ENCODE measurements at places on chromosomes 12 and 14.

GRCh38 chr12:7145671-7146070 lies 15.5 kb downstream of the CLSTN3 start:
- DNase-seq, result no peak

DNA sequence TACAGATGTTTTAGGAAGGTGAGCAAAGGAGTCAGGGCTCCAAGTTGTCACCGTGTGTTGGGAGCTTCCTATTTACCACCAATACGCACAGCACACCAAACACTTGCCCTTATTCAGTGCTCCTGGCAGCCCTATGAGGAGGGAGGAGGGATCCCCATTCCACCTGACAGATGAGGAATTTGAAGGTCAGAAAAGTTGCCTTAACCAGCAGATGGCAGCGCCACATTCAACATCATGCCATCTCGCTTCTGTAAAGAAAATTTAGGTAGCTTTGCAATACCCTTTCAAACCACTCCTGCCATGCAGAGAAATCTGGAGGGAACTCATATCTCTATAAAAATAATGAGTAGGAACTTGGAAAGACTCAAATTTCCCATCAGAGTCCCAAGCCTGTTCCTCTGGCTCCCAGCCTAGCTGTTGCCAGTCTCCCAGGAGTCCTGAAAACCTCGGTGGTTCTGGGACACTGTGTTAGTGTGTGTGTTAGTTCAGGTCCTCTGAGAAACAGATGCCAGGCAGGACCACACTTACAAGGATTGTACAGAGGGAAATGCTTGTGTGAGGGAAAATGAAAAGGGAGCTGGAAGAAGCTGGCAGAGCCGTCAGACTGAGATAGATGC lies 410.5 kb downstream of the MED13L start:
- no peak for DNase-seq

DNA sequence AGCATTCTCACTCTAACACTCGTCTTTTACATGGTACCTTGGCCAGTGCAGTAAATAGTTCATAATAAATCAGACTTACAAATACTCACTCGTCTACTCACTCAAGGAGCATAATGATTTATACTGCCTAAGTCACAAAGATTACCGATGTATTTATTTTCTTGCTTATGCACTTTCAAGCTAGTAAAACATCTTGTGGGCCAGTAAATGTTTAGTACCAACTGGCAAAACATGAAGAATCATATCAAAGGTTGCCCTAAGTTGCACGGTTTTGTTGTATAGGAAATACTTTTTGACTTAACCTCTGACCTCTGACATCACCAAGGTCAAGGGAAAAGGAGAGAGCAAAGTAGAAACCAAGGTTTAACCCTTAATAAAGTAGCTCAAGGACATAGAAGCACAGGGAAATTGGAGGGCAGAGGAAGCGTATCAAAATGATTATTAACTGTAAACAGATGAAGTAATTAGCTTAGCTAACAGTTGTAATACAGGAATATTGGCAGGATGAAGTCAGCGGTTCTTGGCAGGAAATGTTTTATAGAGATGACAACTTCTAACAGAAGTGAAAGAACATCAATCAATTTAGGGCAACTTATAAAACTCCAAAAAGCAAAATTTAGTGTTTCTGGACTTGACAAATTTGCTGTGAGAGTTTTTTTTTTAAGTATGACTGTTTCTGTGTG lies 131.9 kb downstream of the HMGA2 start:
- DNase-seq, result no peak

DNA sequence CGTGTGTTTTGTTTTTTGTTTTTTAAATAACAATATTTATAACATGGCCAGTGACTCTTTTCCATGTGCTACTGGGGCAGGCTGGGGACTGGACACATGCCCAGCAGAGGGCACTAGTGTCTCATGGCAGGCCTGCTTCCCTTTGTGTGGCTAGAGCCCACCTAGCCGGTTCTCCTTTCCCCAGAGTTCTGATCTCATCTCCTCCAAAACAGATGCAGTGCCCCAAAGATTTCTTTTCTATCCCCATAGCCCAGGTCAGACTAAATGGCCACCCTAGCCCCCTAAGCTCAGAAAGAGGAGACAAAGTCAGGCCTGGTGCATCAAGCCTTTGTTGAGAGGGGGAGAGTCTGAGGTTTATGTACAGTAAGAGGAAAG lies 21.2 kb downstream of the PRPF40B start:
- peak; percentile 69 for DNase-seq

GRCh38 chr12:41327096-41327895 lies 139.2 kb downstream of the PDZRN4 start:
- DNase-seq, result no peak

- DNase-seq, result no peak
These were observed 84.4 kb upstream of the DDHD1 start for GRCh38 chr14:53237488-53237887.

- peak; percentile 42 for DNase-seq
These were observed 1.5 kb downstream of the FRMD6 start for GRCh38 chr14:51653079-51653774.

DNA sequence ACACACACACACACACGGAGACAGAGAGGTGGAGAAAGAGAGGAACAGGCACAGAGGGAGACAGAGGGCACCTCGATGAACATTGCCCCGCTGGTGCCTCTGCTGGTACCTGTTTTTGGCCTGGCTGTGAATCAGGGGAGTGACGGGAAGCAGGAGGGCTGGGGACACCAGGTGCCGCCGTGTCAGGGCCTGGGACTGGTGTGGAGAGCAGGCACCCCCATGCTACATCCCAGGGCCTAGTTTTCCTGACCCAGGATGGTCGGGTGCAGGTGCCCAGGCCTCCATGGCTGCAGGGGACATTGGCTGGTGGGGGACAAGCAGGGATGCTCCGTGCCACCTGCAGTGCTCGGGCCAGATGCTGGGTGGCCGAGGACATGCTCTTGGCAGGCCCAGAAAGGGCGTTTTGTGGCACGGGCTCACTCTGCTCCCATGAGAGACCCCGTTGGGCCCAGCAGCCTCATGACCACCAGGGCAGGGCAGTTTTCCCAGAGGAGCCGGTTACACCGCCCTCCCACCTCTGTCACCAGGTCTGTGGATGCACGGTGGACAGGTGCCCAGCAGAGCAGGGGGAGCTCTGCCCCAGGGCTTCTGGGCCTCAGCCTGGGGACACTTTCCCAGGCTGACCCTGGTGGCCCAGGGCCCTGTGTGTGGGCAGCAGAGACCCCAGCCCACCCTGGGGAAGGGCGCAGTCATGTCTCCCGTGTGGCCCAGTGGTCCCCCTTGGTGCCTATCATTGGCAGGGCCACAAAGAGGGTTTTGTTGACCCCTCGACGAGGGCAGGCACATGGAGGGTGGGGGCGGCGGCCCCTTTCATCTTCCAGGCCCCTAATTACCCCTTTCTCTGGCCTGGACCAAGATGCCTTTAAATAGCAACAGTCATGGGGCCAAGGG lies 207.5 kb upstream of the RTL1 start:
- DNase-seq, result no peak

DNA sequence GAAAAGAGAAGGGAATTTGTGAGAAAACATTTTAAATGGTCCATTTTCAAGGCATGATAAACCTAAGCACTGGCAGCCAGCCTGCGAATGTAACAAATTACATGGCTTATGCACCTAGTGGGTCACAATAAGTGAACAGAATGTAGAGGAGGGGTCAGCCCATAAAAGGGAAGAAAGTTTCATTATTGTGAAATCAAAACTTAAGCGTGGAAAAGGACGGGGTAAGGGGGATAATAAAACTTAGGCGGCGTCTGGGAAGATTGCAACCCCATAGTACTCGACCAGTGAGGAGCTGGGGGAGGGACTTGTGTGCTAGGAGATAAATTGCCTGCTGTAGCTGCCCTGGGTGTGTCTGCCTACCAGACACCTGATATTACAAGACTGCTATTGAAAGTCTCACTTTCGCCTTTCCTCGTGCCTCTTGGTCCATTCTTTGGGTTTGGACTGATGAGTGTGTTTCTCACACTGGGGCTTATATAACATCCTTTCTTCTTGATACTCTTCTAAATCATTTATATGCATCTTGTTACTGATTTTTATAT lies 40.6 kb downstream of the ZDHHC17 start:
- DNase-seq, result no peak

DNA sequence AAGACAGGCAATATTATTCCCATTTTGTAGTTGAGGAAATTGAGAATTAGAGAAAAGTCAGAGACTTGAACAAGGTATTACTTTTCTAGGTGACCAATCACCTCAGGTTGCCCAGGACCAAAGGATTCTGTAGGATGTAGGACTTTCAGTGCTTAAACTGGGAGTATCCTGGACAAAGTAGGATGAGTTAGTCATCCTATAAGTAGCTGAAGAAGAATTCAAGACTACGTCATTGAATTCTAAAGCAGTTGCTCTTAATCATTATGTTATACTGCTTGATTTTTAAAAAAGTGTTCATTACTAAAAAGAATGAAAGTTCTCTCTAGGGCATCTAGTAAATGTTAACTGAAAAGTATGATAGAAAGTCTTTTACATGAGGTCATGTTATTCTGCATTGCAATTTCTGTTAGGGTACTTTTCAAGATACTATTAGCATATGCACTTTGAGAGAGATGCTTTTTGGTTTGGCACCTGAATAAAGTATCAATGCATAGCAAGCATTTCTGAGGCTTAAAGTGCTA lies 101.7 kb downstream of the RTN1 start:
- DNase-seq, result no peak

DNA sequence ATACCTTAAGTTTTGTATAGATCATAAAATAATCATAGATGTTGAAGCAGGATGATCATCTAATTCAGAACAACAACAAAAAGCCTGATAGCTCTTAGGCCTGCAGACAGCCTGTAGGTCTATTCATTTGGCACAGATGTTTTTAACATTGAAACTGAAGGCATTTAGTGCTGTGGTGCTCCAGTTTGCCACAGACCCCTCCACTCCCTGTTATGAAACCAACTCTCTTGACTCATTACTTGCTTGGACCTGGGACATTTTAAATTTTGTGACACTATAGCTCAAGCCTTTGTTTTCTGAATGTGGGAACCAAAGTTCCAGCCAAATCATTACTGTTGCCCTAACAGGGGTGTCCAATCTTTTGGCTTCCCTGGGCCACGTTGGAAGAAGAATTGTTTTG lies 9.1 kb downstream of the PRKCH start:
- DNase-seq, result no peak

- no peak for DNase-seq
These were observed 5.2 kb downstream of the WNT10B start for GRCh38 chr12:48966177-48966895.

GRCh38 chr12:124392271-124392666 lies 97.4 kb downstream of the RFLNA start:
- no peak for DNase-seq

DNA sequence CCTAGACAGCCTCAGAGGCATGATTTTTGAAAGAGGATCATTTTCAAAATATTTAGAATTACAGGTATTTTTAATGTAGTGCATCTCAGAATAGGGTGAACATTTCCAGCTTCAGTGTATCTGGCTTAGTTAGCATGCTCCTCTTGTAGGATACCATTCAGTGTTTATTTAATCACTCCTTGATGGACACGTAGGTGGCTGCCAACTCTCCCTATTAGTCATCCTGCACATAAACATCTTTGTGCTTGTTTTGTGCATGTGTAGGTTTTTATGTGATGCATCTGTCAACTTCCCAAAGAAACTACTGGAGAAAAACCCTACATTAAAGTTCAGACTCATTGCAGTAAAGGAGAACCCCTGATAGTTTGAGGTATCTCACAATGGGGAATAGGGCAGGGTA lies 52.5 kb upstream of the RBM19 start:
- DNase-seq, result peak; percentile 51

GRCh38 chr14:72463291-72463866 lies 430.5 kb downstream of the DPF3 start:
- peak; percentile 71 for DNase-seq

GRCh38 chr12:52278575-52279421 lies 4.4 kb downstream of the KRT86 start:
- DNase-seq, result peak; percentile 55

- DNase-seq, result peak; percentile 29
These were observed 1.8 kb upstream of the AHNAK2 start for GRCh38 chr14:104979758-104980610.

GRCh38 chr12:71551529-71551928 lies 111.9 kb downstream of the LGR5 start:
- DNase-seq, result peak; percentile 60

- DNase-seq, result no peak
These were observed 35.8 kb downstream of the ETV6 start for GRCh38 chr12:11685316-11685715.

DNA sequence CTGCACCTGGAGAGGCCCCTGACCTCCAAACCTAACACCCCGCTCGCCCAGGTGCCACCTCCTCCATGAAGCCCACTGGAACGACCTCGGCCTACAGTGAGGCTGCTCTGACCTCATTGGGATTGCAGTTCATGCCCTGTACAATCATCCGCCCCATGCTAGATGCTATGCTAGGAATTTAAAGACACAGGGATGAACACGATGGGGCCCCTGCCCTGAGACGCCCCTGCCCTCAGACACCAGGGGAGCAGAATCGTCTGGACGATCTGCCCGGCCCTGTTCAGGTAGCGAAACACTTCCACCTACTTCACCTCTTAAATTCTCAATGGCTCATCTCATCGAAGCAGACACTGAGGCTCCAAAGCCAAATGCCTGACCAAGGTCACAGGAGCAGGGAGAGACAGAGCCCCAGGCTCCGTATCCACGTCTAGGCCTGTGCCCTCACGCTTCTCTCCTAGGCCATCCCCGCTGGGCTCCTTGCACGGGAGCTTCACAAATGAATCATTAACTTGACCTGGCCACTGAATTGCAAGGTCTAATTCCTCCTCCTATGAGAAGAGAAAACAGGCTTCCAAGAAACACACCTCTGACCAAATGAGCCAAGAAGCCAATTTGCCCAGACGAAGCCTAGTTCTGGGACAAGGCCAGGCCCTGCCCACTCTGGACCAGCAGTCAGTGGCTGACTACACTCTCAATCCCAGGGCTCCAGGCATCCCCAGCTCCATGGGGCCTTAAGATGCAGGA lies 35.2 kb downstream of the SCARB1 start:
- DNase-seq, result peak; percentile 39

- DNase-seq, result peak; percentile 35
These were observed 183.8 kb downstream of the SLC25A21 start for GRCh38 chr14:36988568-36988967.

- no peak for DNase-seq
These were observed 847 bp downstream of the CCDC59 start for GRCh38 chr12:82357340-82357739.

DNA sequence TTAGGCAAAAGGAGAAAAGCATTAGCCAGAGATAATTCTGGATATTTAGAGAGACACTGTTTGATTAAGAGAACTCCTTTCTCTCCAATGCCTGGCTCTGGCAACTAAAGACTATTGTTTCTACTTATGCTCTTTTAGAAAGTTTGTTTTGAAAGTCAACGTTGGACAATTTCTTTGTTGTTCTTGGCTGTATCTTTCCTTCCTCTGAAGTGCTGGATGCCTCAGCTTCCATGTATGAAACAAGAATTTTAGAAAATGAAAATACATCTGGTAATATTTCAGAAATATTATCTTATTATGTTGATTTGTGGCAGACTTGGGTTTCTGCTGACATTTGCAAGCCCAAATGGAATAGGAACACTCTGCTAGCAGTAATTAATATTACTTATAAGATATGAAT lies 382.6 kb downstream of the SNAPC1 start:
- DNase-seq, result peak; percentile 37

Data from foreskin fibroblast (primary cell).